ENCODE measurements at places on chromosomes 5 and 9. TPM values are rescaled to one million over a fixed set of nuclear protein-coding genes. Genes with fewer than 3 reads are reported as not detected.

GRCh38 chr9:135240871-135241311, 153.4 kb downstream of the OLFM1 start:
- DNase-seq: no peak

Gene CETN3
- total RNA-seq: 39.2 TPM

Gene AGTPBP1
- total RNA-seq: 6.0 TPM

Gene C9orf50
- not detected for total RNA-seq

Gene EQTN
- not detected for total RNA-seq

DNA sequence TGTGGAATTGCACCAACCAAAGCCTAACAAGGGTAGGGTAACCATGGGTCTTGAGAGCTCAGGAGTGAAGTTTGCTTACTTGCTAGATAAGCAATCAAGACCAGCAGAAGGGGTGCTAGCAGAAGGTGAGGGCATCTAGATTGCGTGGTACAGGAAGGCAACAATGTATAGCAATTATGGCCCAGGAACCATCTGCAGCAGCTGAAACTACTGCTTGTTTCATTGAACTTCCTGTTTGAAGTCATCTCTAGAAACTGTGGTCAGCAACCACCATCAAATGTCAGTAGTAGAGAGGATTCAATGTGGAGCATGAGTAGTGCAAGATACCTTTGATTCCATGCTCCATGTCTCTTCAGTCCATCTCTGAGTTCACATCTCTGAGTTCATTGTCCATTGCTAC, 462.1 kb upstream of the GRAMD2B start:
- DNase-seq: no peak

Gene ANKRD20A1
- 0.07 TPM for total RNA-seq

DNA sequence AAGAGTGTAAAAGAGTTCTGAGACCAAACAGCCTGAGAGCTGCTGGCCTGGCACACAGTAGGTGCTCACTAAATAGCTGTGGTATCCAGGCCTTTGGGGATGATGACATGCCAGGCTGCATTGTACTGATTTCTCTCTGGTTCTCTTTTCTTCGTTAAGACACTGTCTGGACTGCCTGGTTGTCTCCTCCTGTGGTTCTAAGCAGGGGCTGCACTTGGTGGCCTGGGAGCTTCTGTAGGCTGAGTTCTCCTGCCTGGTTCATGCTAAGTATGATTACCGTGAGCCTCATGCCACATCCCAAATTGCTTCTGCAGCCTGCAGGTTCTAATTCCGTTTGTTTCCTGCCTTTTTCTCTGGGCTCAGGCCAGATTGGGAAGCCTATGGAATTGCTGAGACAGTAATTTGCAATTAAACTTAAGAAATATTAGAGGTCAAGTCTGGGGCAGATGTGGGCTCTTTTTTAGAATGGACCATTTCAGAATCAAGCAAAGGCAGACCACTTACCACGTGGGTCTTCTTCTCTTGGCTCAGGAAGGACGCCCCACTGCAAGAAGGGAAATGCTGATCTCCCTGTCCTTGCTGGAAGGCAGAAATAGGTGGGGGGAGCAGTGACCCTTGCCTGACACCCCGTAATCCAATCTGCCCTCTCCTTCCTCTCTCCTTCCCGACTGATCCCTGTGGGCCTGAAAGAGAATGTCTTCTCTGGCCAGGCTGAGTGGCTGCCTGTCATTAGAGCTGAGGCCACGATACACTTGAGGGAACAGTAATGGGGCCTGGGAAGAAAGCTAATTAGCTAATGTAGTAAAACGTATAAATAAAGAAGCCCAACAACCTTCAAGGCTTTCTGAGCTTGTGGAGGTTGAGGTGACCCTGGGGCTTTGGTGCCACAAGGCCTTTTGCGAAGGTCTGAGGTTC, 21.9 kb upstream of the BOD1 start:
- DNase-seq: no peak

DNA sequence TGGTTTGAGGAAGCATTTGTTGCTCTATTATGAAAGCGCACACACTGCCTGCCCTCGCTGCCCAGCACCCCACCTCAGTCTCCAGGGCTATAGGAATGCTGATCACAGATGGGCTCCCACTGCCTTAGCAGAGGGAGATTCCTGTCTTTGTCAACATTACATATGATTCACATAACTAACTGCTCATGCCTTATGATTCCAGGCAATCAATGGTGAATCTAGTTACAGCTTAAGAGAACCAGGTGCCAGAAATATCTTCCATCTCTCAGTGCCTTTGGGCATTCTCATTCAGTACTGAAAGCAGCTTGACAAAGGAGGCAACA, 458.9 kb upstream of the C9orf72 start:
- DNase-seq: no peak

GRCh38 chr9:86783884-86784283, 163.4 kb downstream of the GAS1 start:
- DNase-seq: no peak

- DNase-seq: peak; percentile 88
Observed at GRCh38 chr5:177402271-177403043, 2.0 kb upstream of the PFN3 start.

DNA sequence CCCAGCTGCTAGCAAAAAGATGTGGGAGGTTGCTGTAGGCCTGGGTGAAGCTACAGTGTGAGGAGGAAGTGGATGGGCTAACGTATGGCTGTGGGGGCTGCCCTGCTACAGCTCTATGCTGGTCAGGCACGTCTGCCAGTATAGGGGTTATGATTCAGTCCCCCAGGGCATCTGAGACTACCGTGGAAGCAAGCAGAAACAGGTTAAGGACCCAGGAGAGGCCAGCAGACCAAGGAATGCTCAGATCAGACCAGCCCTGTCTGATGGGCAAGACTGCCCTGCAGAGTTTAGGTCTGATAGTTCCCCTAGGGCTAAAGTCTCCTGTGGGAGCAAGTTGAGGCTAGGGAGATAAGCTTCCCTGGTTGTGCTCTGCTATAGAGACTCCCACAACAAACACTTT, 416.1 kb upstream of the CTNND2 start:
- DNase-seq: no peak

- DNase-seq: no peak
Observed at GRCh38 chr5:177364159-177364962, 6.6 kb downstream of the RGS14 start.

DNA sequence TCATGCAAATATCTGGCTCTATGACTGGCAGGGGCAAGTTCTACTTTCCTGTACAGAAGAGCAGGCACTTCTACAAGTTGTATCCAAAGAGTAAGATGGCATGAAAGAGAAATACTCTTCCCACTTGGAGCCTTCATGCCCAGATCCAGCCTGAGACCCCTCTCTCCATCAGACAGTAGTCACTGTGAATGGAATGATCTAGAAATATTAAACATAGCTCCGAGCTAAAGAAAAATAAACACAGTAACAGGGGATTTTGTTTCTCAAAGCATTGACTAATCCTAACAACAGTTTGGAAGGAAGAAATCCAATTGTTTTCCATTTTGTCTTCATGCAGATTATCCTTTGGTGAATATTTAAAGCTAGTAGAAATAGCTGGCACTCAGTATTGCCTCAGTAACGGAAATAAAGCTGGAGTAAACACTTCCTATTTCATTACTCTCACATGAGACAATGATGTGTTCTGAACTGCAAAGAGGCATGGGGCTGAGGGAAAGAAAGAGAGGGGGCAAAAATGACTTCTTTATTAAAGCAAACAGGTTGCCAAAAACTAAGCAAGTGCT, 100.0 kb downstream of the SEMA5A start:
- DNase-seq: no peak

GRCh38 chr5:143350751-143351602, 52.5 kb downstream of the NR3C1 start:
- peak; percentile 56 for DNase-seq

DNA sequence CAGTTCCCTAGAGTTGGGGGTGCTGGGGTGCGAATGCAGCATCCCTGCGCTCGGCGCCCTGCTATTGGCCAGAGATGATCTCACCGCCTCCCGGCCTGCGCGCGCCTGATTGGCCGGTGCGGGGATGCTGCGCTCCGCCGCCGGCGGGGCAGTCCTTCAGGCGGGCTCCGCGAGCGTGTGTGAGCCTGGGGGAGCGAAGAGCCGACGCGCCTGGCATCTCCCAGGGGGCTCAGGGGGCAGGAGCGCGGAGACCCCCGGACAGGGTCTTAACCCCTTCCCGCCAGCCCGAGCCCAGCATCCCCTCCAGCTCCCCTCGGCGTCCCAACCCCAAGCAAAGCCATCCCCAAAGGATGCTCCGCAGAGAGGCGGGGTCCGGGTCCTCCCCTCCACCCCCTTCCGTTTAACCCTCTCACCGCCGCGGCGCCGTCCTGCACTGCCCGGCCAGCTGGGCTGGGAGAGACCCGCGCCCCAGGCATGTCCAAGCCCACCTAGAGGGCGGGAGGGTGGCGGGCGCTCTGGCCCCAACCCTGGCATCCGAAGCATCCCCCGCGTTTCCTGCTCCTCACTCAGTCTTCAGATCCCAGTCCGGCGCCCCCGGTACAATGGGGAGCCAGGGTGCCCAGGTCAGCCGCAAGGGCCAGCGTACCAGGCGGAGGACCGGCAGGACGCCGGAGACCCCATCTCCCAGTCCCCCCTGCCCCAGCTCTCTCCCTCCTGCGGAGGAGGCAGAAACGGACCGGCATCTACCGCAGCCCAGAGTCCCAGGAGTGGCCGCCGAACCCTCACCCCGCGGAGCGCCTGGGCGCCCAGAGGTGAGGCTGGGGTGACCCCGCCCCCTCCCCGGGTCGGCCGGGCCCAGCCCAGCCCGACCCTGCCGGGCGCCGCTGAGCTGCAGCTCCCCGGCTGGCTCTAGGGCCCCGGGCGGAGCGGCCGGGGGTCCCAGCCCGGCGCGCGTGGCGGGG, 19.3 kb upstream of the TOR2A start:
- no peak for DNase-seq

- DNase-seq: no peak
Observed at GRCh38 chr5:66888613-66889012, 292.4 kb downstream of the MAST4 start.

GRCh38 chr5:139998837-139999236, 44.3 kb downstream of the NRG2 start:
- DNase-seq: no peak

- peak; percentile 85 for DNase-seq
Observed at GRCh38 chr5:56279979-56280378, 46.8 kb upstream of the ANKRD55 start.

Gene ACSL6
- 0.35 TPM for total RNA-seq

DNA sequence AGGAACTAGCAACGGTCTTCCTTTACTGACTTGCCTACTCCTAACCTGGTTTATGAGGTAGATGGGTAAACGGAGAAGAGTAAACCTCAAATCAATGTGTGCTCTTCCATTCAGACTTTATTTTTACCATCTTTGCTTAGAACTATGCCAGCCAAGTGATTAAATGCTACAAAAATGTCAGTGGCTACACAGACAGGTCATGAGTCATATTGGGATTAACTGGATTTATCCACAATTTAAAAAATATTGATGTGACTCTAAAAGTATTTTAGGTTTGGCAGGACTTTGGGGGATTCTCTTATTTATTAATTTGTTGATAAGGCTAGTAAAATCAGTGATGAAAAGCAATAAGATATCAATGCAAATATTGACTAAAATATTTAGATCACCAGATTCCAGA, 275.0 kb downstream of the PLK2 start:
- peak; percentile 82 for DNase-seq
